CD4-positive, alpha-beta T cell (primary cell): ENCODE measurements at places on chromosomes 3 and 15. TPM values are rescaled to one million over a fixed set of nuclear protein-coding genes. Genes with fewer than 3 reads are reported as not detected.
A peak's percentile ranks its signal among the peaks of the same experiment; 100 is the strongest.

- peaks cover 9% of the 10 kb centered on the region for H3K4me1 ChIP-seq
- H3K4me3 ChIP-seq, result no peak overlapping the region
- H3K36me3 ChIP-seq, result no peaks in the 10 kb centered on the region
- DNase-seq, result no peak
- no peaks in the 10 kb centered on the region for H3K27me3 ChIP-seq
- no peak overlapping the region for H3K27ac ChIP-seq
Measured at GRCh38 chr3:46087871-46088270, 60.6 kb upstream of the XCR1 start.

TM4SF4 gene
- not detected for total RNA-seq

CLDN16 gene
- not detected for total RNA-seq

GCSAM gene
- total RNA-seq, result 6.5 TPM

ACKR4 gene
- 0.17 TPM for total RNA-seq

GRCh38 chr15:71758711-71759110 is 51.6 kb upstream of the NR2E3 start:
- H3K4me3 ChIP-seq, result no peak overlapping the region
- H3K27me3 ChIP-seq, result no peaks in the 10 kb centered on the region
- DNase-seq, result no peak
- no peaks in the 10 kb centered on the region for H3K4me1 ChIP-seq
- H3K36me3 ChIP-seq, result no peaks in the 10 kb centered on the region

- H3K36me3 ChIP-seq, result peaks cover 17% of the 10 kb centered on the region
- peak overlapping the region; percentile 31 for H3K4me3 ChIP-seq
- no peak for DNase-seq
- H3K4me1 ChIP-seq, result no peaks in the 10 kb centered on the region
- no peaks in the 10 kb centered on the region for H3K27me3 ChIP-seq
Measured at GRCh38 chr3:112958811-112959560, 15.9 kb downstream of the CD200R1 start.

TOPAZ1 gene
- not detected for total RNA-seq

GRCh38 chr3:126731044-126731443 is 27.0 kb downstream of the CHCHD6 start:
- H3K36me3 ChIP-seq, result peaks cover 18% of the 10 kb centered on the region
- peak; percentile 8 for DNase-seq
- H3K4me1 ChIP-seq, result peaks cover 9% of the 10 kb centered on the region
- no peak overlapping the region for H3K4me3 ChIP-seq

CELSR3 gene
- total RNA-seq, result 5.0 TPM

DNA sequence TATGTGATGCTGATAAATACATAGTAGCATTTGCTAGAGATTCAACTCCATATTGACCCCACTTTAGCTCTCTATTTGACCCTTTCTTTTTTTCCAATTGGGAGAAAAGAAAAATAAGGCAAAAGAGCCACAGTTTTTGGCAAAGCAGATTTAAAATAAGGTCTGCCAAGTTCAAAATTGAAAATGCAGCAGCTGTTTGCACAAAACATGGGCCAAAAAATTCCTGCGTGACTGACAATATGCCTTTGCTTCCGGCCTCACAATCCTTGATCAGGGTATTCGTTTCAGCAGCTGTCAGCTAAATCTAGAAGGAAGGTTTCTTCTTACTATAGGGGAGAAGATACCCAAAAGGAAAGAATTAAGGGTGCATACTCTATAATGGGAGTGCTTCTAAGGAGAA is 563.5 kb upstream of the CCDC54 start:
- no peak overlapping the region for H3K27ac ChIP-seq
- DNase-seq, result no peak
- no peaks in the 10 kb centered on the region for H3K36me3 ChIP-seq
- H3K4me3 ChIP-seq, result no peak overlapping the region
- no peaks in the 10 kb centered on the region for H3K4me1 ChIP-seq

GRCh38 chr15:71437919-71438318 is 322.6 kb downstream of the THSD4 start:
- no peak for DNase-seq
- no peaks in the 10 kb centered on the region for H3K27me3 ChIP-seq
- H3K27ac ChIP-seq, result no peak overlapping the region
- H3K4me3 ChIP-seq, result no peak overlapping the region

DNA sequence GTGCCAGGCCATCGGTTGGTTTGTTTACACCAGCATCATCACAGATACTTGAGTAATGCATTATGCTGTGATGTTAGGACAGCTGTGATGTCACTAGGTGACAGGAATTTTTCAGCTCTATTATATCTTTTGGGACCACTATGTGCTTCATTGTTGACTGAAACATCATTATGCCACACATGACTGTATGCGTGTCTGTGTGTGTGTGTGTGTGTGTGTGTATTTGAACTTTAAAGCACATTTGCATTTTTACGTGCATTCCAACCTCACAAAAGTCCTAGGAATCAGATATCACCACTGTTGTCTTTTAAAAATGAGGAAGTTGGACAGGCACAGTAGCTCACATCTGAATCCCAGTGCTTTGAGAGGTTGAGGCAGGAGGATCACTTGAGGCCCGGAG is 223.0 kb downstream of the TBL1XR1 start:
- no peak for DNase-seq
- no peaks in the 10 kb centered on the region for H3K36me3 ChIP-seq
- no peak overlapping the region for H3K27ac ChIP-seq
- no peak overlapping the region for H3K4me3 ChIP-seq

DNA sequence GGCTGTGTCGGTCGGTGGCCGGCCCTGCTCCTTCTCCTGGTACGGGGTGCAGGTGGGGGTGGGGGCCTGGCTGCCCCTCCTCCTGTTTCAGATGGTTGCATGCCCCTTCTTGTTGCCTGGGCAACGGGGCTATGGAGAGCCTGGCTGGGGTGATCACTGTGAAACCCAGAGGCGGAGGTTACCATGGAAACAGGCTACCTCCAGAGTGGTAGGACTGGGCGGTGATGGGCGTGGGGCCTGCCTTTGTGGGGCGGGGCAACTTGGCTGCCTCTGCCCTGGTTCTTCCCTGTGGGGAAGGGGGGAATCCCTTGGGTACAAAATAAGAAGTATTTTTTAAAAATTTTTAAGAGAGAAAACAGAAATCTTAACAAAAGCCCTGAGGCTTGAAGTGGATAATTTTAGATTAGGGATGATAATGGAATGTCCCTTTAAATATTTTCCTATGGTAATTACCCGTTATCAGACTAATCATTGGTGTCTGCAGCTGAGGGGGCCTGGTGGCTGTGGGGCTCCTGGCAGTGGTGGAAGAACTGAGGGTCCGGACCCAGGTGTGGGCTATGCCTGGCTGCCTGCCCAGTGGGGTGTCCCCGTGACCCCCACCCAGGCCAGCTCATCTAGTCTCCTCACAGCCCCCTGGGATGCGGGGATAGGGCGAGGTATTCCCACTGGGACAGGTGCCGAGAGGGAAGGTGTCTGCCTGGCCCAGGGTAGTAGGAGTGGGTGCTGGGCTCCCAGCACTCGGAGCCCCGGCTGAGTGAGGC is 32.5 kb downstream of the PLXNA1 start:
- no peak for DNase-seq
- H3K36me3 ChIP-seq, result peaks cover 23% of the 10 kb centered on the region
- H3K4me1 ChIP-seq, result no peaks in the 10 kb centered on the region
- no peak overlapping the region for H3K4me3 ChIP-seq
- H3K27ac ChIP-seq, result no peak overlapping the region

- H3K27me3 ChIP-seq, result no peaks in the 10 kb centered on the region
- no peak overlapping the region for H3K4me3 ChIP-seq
- no peak for DNase-seq
- no peak overlapping the region for H3K27ac ChIP-seq
Measured at GRCh38 chr3:150675587-150675986, 28.1 kb downstream of the ERICH6 start.

DNA sequence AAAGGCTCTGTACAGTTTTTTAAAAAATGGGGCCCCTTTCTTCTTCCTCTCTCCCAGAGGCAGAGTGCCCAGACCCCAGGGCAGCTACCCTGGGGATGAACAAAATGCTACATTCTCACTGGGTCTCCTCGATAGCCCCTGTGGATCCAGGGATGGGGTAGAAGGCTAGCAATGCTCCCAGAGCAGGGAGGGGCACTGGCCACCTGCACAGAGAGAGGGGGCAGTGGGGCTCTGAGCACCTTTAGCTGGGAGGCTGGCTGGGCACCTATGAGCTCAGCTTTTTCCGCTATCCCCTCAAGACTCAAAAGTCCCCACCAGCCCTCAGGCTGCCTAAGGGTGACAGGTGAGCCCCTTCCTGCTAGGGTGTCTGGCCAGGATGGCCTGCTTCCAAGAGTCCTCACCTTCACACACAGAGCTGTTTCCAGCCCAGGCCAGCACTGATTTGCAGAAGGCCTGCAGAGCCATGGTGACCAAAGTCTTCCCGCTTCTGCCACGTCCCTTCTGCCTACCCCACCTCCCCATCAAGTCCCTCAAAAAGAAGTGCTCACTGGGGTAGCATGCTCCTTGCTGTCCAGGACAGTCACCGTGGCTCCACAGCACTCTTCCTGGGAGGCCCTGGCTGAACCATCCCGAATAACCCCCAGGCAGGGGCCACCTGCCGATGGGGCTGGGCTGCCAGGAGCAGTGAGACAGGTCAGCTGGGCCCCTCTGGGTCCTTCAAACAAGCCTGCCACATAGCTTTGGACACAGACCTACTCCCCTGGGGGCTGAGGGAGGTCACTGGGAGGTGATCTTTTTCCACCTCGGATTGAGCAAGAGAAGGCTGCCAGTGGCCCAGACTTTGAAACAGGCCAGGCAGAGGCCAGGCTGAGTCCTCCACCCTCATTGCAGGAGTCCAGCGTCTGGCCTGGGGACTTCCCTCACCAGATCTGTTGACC is 20.4 kb downstream of the BMF start:
- H3K4me1 ChIP-seq, result no peaks in the 10 kb centered on the region
- no peak overlapping the region for H3K4me3 ChIP-seq
- no peak for DNase-seq
- no peak overlapping the region for H3K27ac ChIP-seq
- H3K27me3 ChIP-seq, result peaks cover 2% of the 10 kb centered on the region

DNA sequence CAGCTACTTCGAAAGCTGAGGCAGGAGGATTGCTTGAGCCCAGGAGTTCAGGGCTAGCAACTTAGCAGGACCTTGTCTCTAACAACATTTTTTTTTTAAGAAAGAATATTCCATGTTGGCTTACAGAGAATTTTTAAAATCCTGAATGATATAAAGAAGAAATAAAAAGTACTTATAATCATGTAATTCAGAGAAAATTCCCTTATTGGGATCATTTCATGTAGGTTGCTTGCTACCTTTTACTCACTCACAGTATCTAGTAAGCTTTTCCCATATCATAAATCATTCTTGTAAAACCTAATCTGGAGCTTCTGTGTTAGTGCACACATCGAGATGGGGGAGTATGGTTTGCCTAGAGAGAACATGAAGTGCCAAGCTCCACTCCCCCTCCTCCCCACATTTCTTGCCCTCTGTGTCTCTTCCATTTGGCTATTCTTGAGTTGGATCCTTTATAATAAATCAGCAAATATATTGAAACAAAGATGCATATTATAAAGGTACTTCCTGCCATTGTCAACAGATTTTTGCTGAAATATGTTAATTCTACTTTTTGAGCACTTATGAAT is 13.6 kb downstream of the TF start:
- peaks cover 3% of the 10 kb centered on the region for H3K27me3 ChIP-seq
- DNase-seq, result no peak
- no peak overlapping the region for H3K27ac ChIP-seq
- H3K4me1 ChIP-seq, result no peaks in the 10 kb centered on the region

DNA sequence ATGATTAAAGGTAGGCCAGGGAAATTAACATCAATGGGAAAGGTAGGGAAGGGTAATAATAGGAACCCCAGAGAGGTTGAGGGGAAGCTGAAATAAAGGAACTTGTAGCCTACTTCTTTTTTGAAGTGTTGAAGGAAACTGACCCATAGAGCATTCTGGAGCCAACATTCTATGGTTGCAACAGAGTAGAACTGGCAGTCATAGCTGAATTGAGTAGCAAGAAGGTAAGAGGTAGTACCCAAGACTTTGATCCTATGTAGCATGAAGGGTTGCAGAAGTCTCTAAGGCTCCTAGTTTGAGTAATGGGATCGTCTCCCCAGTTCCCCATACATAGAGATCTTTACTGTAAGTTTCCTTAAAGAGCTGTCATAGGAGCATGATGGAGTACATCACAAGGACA is 7.4 kb upstream of the ZNF774 start:
- peaks cover 12% of the 10 kb centered on the region for H3K4me1 ChIP-seq
- no peak overlapping the region for H3K27ac ChIP-seq
- no peak overlapping the region for H3K4me3 ChIP-seq
- no peaks in the 10 kb centered on the region for H3K27me3 ChIP-seq
- DNase-seq, result no peak
- H3K36me3 ChIP-seq, result no peaks in the 10 kb centered on the region

GRCh38 chr15:85693277-85693676 is 101.4 kb downstream of the KLHL25 start:
- peak overlapping the region; percentile 66 for H3K4me3 ChIP-seq
- peak overlapping the region; percentile 77 for H3K27ac ChIP-seq
- DNase-seq, result no peak
- peaks cover 56% of the 10 kb centered on the region for H3K4me1 ChIP-seq
- H3K27me3 ChIP-seq, result no peaks in the 10 kb centered on the region

DNA sequence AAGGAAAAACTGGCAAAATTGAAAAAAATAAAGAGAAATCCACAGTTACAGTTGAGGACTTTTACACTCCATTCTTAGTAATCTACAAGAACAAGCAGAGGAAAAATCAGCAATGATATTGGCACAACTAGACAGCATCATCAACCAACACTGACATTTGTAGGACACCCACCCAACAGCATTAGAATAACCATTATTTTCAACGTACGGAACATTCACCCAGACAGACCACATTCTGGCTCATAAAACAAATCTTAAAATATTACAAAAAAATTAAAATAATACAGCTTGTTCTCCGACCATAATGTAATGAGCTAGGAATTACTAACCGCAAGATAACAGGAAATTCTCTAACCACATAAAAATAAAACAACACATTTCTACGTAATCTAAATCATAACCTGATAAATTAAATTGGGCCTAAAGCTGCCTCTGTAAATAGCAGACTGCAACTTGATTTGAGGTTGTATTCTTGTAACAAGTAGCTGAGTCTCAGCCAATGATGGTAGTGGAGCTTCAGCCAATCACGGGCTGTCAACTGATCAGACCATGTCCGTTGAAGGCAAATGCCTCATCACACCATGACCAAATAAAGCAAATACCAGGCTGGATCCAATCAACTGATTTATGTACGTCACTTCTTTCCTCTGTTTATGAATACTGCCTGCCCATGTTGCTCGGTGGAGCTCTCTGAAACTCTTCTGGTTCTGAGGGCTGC is 9.2 kb downstream of the PLSCR4 start:
- H3K4me3 ChIP-seq, result no peak overlapping the region
- DNase-seq, result no peak
- no peaks in the 10 kb centered on the region for H3K27me3 ChIP-seq
- H3K27ac ChIP-seq, result no peak overlapping the region
- H3K36me3 ChIP-seq, result no peaks in the 10 kb centered on the region

- peaks cover 51% of the 10 kb centered on the region for H3K4me1 ChIP-seq
- H3K36me3 ChIP-seq, result peaks cover 11% of the 10 kb centered on the region
- no peak overlapping the region for H3K4me3 ChIP-seq
- no peak overlapping the region for H3K27ac ChIP-seq
- DNase-seq, result no peak
Measured at GRCh38 chr15:45641999-45642932, 7.4 kb downstream of the SQOR start.

SNRPN gene
- 69.5 TPM for total RNA-seq

GRCh38 chr15:90829126-90829525 is 39.3 kb upstream of the FURIN start:
- no peaks in the 10 kb centered on the region for H3K36me3 ChIP-seq
- H3K27ac ChIP-seq, result no peak overlapping the region
- peaks cover 14% of the 10 kb centered on the region for H3K4me1 ChIP-seq
- no peak for DNase-seq
- no peak overlapping the region for H3K4me3 ChIP-seq
- H3K27me3 ChIP-seq, result no peaks in the 10 kb centered on the region
